G401 (cell line): ENCODE measurements at places on chromosomes 11 and 22. TPM values are rescaled to one million over a fixed set of nuclear protein-coding genes. Genes with fewer than 3 reads are reported as not detected.

The SCGB1A1 gene
- not detected in 2 replicates for total RNA-seq

The KCNK4 gene
- total RNA-seq, result 0.14 TPM in 1 of 2 replicates, not detected in the other

The GAB2 gene
- total RNA-seq, result 11.7 and 13.9 TPM in 2 replicates

The OR8A1 gene
- total RNA-seq, result not detected in 2 replicates

The HEPHL1 gene
- total RNA-seq, result not detected in 2 replicates

The NCF4 gene
- total RNA-seq, result not detected in 2 replicates

The MMP13 gene
- not detected in 2 replicates for total RNA-seq

The C11orf52 gene
- total RNA-seq, result 11.8 and 26.1 TPM in 2 replicates
